ENCODE measurements at places on chromosomes 6 and 20.
A peak's percentile ranks its signal among the peaks of the same experiment; 100 is the strongest.

DNA sequence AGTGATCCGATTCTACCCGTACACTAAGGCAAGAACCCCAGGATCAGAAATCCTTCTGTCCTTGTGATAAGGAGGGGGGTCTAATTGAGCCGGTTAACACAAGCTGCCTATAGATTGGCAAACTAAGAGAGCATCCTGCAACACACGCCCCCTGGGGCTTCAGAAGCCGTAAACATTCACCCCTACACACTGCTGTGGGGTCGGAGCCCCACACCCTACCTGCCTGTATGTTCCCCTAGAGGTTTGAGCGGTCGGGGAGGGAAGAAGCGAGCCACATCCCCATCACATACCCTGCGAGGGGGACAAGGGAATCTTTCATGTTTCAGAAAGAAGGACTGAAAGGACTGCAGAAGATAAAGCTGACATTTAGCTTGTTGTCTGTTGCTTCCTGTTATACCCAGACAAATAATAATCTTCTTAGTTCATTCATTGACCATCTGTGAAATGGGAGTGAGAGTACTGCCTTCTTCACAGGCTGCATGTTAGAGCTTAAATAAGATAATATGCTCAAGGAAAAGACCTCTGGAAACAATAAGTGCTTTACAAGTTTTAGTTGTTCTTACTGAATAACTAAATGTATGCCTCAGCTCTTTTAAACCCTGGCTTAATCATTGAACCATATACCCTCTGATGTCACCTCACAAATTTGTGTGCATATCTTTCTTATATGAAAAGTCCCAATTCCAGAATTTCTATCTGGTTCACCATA lies 74.2 kb upstream of the RNF217 start:
- no peak for DNase-seq

- DNase-seq = no peak
These were observed 198.8 kb upstream of the CDYL start for GRCh38 chr6:4577406-4577805.

DNA sequence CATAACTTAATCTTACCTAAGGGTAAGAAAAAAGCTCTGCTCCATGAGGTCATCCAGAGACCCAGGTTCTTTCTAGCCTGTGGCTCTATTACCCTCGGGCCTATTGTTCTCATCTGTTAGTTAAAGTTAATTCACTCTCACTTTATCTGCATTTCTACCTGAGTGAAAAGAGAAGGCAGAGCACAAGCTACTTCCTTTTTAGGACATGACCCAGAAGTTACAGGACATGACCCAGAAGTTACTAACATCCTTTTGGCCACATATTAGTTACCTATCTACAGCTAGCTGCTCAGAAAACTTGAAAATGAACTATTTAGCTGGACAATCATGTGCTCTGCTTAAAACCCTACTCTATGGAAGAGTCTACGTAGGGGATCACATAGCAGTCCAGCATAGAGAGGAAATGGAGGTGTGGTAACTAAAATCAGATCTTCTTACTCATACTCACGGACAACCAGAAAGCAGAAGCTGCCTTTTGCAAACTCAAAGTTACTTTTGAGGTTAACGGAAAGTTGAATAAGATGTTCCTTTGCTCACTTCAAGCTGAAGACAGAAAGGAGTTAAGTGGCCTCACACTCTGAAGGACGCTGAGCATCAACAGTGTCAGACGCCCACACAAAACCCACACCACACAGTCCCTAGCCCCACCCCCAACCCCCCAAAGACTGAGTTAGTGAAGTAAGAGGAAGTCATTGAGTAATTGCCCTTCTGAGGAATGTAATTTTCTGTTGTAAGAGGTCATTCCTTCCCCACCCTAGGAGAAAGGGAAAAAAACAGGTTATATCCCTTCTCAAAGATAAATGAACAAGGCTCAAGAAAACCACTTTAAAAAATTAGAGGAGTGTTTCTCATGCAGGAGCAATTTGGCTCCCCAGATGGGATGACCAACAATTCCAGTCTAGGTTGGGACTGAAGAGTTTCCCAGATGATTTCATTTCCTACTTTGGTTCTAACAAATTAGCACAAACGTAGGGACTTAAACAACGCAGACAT lies 45.9 kb upstream of the TAB2 start:
- DNase-seq = peak; percentile 25

DNA sequence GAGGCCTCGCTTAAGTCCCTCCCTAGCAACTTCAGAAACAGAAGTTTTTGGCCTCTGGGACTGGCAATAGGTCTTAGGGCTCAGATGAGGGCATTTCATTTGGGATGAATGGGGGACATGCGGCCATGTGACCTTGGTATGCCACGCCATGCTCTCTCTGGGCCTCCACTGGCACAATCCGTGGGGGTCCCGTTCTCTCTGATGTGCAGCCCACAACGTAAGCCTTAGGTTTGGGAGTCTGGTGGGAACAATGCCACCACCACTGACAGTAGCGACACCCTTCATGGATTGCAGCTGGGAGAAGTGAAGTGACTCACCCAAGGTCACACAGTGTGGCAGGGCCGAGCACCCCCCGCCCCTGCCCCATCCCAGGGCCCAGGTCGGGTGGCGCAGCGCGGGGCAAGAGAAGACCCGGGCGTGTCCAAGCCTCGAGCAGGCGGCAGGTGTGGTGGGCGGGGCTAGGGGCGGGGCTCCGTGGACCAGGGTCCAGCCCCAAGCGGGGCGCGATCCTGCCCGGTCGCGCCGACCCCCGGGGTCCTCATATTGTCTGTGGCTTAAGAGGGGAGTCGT lies 864 bp upstream of the CEBPB start:
- DNase-seq = no peak

- no peak for DNase-seq
These were observed 40.4 kb downstream of the SCAF8 start for GRCh38 chr6:154773610-154774089.
